Hepatocyte (in vitro differentiated cells): ENCODE measurements at places on chromosomes 12 and 14. TPM values are rescaled to one million over a fixed set of nuclear protein-coding genes. Genes with fewer than 3 reads are reported as not detected.

DNA sequence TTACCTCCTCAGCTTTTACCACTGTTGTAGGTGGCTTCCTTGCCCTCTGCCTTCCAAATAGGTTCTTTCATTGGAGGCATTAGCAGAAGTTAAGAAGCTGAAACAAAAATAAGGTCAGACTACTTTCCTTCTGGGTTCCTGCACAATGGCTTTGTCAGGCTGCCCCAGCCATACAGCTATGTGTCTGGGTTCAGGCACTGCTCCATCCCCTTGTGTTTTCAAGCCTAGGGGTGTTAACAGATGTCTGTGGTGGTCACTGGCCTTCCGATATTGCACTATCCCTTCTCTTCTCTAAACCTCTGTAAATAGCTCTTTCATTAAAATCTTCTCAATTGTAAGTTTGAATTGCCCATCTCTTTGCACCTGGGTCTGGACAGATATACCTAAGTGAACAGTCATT lies 728.9 kb downstream of the SLC16A7 start:
- no peaks in the 10 kb centered on the region for H3K4me1 ChIP-seq
- no peaks in the 10 kb centered on the region for H3K36me3 ChIP-seq
- H3K27ac ChIP-seq: no peak overlapping the region
- H3K27me3 ChIP-seq: no peaks in the 10 kb centered on the region
- H3K4me3 ChIP-seq: no peak overlapping the region

GRCh38 chr12:100044266-100044665 lies 59.5 kb upstream of the ANKS1B start:
- H3K27ac ChIP-seq: no peak overlapping the region
- H3K27me3 ChIP-seq: no peaks in the 10 kb centered on the region
- H3K4me3 ChIP-seq: no peak overlapping the region
- H3K36me3 ChIP-seq: no peaks in the 10 kb centered on the region
- DNase-seq: no peak
- no peaks in the 10 kb centered on the region for H3K4me1 ChIP-seq

C1QL4 gene
- not detected in 2 replicates for total RNA-seq

DNA sequence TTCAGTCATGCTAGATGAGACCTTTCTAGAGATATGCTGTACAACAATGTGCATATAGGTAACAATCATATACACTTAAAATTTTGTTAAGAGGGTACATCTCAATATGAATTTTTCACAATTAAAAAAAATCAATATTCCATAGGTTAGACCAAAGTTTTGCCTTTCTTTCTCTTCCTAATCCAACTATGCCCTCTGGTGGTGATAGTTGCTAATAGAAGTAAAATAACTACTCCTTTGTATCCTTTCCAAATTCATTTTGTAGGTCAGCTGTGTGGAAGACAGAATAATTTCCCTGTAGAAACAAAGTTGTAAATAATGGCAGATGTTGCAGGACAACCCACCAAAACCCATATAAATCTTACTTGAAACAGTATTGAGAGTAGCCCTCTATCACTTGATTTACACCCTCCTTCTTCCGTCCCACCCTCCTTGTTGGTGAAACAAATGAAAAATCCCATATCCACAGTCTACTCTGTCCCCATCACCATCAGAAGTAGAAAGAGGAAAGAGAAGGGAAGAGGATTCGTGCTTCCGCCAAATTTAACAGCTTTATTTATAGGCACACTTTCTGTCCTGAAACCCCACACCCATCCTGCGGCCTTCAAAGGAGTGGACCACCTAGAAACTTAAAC lies 34.2 kb upstream of the KICS2 start:
- H3K36me3 ChIP-seq: no peaks in the 10 kb centered on the region
- H3K4me1 ChIP-seq: no peaks in the 10 kb centered on the region

KRT80 gene
- total RNA-seq: 0.28 and 0.77 TPM in 2 replicates

- no peaks in the 10 kb centered on the region for H3K36me3 ChIP-seq
- no peaks in the 10 kb centered on the region for H3K27me3 ChIP-seq
- H3K4me1 ChIP-seq: no peaks in the 10 kb centered on the region
- DNase-seq: no peak
- no peak overlapping the region for H3K27ac ChIP-seq
- no peak overlapping the region for H3K4me3 ChIP-seq
Measured at GRCh38 chr12:70971001-70971794, 50.7 kb upstream of the PTPRR start.

DNA sequence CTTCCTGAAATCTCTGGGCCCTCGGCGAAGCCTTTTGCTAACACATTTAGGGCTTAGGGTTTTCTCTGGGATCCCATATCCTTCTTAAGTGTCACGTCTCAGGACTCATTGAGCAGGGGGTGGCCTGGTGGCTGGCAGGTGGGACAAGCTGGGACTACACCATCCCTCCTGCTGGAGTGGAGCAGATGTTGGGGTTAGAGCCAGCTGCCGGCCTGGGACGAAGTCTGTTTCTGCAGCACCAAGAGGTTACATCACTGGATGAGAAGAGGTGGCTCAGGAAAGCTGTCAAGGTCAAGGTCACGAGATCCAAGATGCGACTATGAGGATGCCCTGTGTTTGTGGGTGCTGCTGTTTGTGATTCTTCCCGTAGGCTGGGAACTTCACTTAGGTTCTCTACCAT lies 16.3 kb downstream of the SMCO2 start:
- DNase-seq: no peak
- H3K4me1 ChIP-seq: no peaks in the 10 kb centered on the region
- no peak overlapping the region for H3K4me3 ChIP-seq
- H3K27ac ChIP-seq: no peak overlapping the region
- H3K36me3 ChIP-seq: no peaks in the 10 kb centered on the region

DNA sequence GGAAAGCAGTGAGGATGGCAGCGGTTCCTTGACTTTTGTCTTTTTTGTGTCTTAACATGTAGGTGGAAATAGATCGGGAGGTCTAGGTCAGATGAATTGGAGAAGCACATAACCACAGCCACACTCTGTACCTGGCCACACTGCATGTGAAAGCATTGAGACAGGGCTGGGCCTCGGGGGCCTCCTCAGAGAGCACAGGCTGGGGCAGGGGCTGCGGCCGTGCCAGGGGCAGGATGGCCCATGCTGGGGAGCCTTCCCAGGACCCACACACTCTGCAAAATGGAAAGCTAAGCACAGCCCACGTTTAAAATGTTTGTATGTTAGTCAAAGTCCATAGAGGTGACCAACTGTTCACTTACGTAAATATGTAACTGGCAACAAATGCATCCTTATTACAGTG lies 76.7 kb downstream of the PIWIL1 start:
- no peak overlapping the region for H3K27ac ChIP-seq
- no peak overlapping the region for H3K4me3 ChIP-seq
- H3K4me1 ChIP-seq: no peaks in the 10 kb centered on the region

INHBE gene
- total RNA-seq: 44.2 and 45.9 TPM in 2 replicates

HECTD4 gene
- 25.8 and 27.1 TPM in 2 replicates for total RNA-seq

- no peaks in the 10 kb centered on the region for H3K4me1 ChIP-seq
- H3K27me3 ChIP-seq: no peaks in the 10 kb centered on the region
- H3K4me3 ChIP-seq: no peak overlapping the region
- no peaks in the 10 kb centered on the region for H3K36me3 ChIP-seq
Measured at GRCh38 chr14:81385419-81385818, 14.7 kb downstream of the STON2 start.

- no peak overlapping the region for H3K27ac ChIP-seq
- H3K27me3 ChIP-seq: no peaks in the 10 kb centered on the region
Measured at GRCh38 chr12:94714378-94715114, 64.2 kb upstream of the TMCC3 start.

DNA sequence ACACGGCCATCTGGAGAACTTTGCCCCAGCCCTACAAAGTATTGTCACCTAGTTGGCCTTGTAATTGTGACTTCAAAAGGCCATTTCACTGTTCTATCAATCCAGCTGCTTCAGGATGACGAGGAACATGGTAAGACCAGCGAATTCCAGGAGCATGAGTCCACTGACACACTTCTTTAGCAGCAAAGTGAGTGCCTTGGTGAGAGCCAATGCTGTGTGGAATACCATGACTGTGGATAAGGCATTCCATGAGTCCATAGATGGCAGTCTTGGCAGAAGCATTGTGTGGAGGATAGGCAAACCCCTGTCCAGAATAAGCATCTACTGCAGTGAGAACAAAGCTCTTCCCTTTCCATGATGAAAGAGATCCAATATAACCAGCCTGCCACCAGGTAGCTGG lies 1009.1 kb upstream of the USP15 start:
- no peak overlapping the region for H3K4me3 ChIP-seq
- H3K27me3 ChIP-seq: no peaks in the 10 kb centered on the region
- no peaks in the 10 kb centered on the region for H3K4me1 ChIP-seq
- no peak overlapping the region for H3K27ac ChIP-seq
- DNase-seq: no peak

DNA sequence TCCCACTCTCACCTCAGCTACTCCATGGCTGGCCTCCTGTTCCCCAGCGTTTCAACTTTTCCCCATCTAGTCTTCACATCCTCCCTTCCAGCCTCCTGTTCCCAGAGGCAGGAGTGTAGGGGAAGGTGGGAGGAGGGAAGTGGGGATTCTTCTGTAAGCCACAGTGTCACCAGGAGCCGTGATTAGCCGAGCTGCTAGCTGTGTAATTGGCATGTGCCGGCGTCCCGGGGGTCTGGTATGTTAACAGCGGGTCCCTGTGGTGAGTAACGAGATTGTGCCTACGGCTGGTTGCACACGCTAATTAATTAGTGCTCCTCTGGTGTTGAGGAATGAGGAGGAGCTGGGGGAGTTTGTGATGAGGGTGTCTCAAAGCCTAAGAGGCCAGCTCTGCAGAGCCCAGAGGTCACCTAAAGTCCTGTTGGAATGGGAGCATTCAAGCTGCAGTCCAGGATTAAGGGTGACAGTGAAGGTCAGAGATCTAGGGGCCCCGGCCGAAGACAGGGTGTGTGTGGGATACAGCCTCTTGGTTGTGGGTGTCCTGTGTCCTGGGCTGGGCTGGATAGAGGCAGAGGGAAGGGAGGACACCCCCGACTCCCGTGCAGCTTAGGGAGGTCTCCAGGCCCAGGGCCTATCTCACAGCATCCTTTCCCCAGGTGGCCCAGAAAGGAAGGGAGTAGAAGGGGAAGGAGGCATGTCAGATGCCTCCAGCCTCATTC lies 10.0 kb upstream of the CALCOCO1 start:
- no peak overlapping the region for H3K4me3 ChIP-seq
- peaks cover 90% of the 10 kb centered on the region for H3K27me3 ChIP-seq
- H3K27ac ChIP-seq: no peak overlapping the region
- H3K36me3 ChIP-seq: no peaks in the 10 kb centered on the region
- no peak for DNase-seq

- peak overlapping the region; percentile 17 for H3K27ac ChIP-seq
- H3K4me1 ChIP-seq: peaks cover 7% of the 10 kb centered on the region
- H3K4me3 ChIP-seq: no peak overlapping the region
- no peak for DNase-seq
- H3K36me3 ChIP-seq: no peaks in the 10 kb centered on the region
Measured at GRCh38 chr12:49832836-49833421, 4.7 kb upstream of the NCKAP5L start.

FITM1 gene
- 0.24 and 1.0 TPM in 2 replicates for total RNA-seq

DNA sequence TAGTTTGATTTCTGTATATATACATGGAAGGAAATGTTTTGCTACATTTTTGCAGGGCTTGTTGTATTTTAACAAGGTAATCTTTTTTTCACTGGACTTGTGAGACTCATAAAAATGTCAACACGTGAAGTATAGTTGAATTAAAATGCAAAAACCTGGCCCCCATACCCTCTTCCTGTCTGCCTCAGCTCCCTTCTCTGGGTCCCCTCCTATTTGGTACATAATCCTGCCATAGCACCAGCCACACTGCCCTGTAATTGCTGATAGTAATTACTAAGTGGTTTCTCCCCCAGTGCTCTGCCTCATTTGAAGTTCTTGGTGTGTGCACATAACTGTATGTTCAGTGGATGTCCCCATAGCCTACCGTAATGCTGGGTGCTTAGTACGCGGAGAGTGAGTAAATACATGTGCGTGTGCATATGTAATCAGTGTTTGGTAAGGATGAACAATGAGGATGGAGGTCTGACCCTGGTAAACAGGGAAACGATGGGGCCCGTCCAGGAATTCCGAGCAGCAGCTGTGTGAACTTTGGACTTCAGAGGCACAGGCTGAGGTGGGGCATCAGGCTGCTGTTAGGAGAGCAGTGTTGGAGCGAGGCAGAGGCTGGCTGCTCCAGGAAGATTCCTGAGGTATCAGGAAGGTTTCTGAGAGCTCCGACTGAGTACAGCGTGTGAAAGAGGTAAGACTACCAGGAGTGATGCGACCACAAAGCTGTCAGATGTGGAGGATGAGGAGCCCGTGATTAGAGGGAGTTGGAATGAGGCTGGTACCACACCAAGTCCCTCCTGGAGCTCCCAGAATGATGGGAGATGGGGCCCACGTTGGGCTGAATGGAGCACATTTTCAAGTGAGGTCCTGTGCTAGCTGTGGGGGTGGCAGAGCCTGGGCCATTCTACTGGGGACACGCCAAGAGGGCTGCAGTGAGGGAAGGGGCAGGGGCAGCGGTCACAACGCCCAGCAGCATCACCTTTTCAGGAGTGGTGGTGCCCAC lies 106.8 kb downstream of the PELI2 start:
- no peaks in the 10 kb centered on the region for H3K36me3 ChIP-seq
- no peaks in the 10 kb centered on the region for H3K27me3 ChIP-seq
- no peak overlapping the region for H3K4me3 ChIP-seq
- H3K4me1 ChIP-seq: peaks cover 21% of the 10 kb centered on the region
- DNase-seq: peak; percentile 87

CCDC60 gene
- total RNA-seq: 0.24 and 0.47 TPM in 2 replicates

PPP1R3E gene
- total RNA-seq: 3.9 and 6.1 TPM in 2 replicates

DNA sequence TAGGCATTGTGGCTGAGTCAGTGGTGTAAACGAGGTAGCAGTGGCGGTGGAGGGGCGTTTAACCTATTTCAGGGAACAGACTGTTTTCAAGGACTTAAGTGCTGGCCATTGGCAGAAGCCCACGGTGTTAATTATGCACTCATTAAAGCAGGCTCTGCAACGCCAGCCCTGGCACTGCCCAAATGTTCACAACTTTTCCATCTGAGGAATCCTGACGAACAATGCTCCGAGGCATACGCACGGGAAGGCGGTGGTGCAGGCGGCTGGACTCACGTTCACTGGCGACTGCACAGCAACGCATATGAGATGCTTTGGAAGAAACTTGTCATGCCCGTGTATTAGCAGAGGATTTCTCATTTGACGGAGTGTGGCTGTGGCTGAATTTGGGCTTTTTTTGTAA lies 70.6 kb upstream of the SLC24A4 start:
- DNase-seq: no peak
- H3K36me3 ChIP-seq: no peaks in the 10 kb centered on the region
- H3K27ac ChIP-seq: no peak overlapping the region
- H3K27me3 ChIP-seq: peaks cover 44% of the 10 kb centered on the region
- H3K4me1 ChIP-seq: no peaks in the 10 kb centered on the region
- no peak overlapping the region for H3K4me3 ChIP-seq

DNA sequence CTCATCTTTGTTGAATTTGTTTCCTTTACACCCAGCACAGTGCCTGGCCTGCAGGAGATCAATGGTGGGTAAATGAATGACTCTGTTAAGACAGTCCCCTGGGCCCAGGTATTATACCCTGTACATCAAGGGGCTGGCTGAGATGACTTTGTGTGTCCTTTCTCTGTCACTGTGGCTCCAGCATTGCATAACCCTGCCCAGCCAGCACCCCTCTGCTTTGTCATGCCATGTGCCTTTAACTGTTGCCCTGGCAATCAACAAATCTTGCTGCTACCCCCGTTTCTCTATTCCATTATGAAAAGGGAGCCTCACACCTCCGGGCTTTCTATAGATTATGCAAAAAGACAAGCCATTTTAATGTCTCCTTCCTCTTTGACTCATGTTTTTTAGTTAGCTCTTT lies 7.6 kb upstream of the FLVCR2 start:
- H3K27me3 ChIP-seq: no peaks in the 10 kb centered on the region
- no peak for DNase-seq
- H3K4me1 ChIP-seq: no peaks in the 10 kb centered on the region
- no peak overlapping the region for H3K27ac ChIP-seq
